ENCODE measurements at places on chromosomes 16 and 17.

DNA sequence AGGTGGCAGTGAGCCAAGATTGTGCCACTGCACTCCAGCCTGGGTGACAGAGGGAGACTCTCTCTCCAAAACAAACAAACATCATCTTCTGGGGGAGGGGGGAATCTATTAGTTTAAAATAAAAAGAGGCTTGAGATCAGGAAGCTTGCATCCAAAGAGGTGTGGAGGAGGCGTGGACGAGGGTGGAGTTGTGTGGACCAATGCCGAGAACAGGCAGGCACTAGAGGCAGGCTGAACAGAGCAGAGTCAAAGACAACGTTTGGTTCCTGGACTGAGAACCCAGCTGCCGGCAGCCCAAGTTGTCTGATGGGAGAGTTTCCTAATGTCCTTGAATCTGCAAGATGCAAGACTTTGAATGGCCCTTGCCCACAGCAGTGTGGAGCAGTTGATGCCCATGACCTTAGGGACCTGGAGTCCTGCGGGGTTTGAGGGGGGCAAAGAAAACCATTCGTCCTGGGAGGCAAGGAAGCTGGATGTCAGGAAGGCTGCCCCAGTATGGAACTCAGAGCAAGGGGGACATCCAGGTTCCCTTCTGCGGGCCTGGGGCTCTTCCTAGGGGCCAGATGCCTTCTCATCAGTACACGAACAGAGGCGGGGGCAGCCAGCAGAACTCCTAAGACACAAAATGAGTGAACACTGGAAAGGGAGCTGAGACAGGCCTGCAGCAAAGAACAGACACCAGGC lies 9.2 kb downstream of the TBC1D16 start:
- no peak for DNase-seq

- no peak for DNase-seq
Observed at GRCh38 chr17:32355649-32356377, 5.9 kb downstream of the ZNF207 start.

DNA sequence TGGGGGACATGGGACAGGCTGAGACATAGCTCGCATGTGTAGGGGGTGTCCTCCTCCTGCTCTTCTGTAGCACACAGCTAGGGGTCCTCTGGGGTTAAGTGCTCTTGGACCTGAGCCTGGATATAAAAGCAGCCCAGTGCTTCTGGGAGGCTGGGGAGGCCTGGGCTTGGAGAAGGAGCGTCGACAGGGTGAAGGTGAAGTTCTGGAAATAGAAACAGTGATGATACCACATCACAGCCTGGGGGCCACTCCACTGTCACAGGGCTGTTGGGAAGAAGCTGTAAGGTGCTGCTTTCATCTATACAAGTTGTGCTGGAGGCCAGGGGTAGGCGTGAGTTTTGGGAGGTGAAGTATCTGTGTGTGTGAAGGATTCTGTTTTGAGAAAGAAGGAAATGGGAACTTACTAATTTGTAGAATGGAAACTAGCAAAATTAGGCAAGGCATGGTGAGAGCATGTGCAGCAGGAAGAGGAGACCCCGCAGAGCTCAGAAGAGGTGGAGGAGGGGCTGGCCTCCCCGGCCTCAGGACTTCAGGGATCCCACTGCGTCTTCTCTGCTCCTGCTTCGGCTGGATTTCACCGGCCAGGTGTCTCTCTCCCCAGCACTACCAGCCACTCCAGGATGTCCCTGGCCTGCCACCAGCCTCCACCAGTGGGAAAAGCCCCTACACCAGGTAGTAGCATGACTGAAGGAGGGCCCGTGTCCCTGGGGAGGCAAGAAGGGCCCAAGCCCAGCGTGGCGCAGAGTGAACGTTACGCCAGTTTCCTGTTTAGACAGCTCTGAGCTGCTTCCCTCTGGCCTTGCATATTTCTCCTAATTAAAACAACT lies 19.4 kb downstream of the PLCG2 start:
- DNase-seq: peak; percentile 79

DNA sequence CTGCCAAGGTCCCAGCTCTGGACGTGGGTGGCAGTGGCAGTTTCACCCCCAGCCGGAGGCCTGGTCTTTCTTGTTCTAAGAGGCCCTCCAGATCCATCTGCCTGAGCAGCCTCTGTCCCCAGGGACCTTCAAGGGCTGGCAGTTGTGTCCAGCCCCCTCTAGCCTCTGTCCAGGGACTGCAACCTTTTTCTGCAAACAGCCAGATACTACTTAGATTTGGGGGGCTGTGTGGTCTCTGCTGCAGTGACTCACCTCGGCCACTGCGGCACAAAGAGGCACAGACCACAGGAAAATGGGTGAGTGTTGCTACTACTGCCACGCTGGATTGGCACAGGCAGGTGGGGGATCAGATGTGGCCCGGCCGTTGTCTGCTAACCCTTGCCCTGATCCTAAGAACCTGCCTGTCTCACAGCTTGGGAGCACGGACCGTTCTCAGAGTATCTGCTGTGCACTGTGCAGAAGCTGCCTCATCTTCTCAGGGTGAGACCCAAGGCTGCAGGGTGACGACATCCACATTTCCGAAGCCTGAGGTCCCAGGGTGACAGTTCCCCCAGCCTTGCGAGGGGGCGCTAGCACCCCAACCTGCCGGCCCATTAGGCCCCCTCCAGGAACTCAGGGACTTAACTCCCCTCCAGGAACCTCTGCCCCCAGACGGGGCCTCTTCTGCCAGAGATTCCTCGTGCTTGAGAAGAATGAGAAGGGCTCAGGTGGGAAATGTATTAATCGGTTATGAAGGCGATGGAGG lies 27.6 kb downstream of the MXRA7 start:
- DNase-seq: no peak

DNA sequence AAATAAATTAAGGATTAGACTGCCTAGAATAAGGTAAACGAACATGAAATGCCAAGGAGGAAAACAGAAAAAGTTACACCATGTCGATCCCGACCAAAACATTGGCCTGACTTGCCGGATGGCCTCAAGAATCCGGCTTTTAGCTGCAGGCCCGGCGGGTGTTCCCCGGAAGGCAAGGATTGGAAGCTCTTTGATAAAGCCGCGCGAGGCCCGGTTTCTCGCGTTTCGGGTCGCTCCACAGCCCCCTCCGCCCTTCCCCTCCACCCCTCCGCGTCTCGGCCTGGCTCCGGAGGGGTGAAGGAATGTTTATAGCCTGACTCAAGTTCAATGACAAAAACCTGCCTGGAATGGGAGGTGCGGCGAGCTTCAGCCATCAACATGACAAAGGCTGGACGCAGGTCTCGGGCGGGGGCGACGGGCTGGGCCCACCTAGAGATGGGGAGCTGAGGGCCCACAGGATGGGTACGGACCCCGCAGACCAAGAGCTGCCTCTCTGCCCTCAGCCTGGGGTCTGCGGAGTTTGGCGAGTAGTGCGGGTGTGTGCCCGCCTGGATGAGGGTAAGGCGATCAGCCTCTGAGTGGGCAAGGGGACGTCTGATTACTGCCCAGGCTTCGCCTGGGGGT lies 2.6 kb downstream of the PRAC1 start:
- no peak for DNase-seq

- no peak for DNase-seq
Observed at GRCh38 chr17:30557916-30558685, 80.9 kb downstream of the GOSR1 start.

DNA sequence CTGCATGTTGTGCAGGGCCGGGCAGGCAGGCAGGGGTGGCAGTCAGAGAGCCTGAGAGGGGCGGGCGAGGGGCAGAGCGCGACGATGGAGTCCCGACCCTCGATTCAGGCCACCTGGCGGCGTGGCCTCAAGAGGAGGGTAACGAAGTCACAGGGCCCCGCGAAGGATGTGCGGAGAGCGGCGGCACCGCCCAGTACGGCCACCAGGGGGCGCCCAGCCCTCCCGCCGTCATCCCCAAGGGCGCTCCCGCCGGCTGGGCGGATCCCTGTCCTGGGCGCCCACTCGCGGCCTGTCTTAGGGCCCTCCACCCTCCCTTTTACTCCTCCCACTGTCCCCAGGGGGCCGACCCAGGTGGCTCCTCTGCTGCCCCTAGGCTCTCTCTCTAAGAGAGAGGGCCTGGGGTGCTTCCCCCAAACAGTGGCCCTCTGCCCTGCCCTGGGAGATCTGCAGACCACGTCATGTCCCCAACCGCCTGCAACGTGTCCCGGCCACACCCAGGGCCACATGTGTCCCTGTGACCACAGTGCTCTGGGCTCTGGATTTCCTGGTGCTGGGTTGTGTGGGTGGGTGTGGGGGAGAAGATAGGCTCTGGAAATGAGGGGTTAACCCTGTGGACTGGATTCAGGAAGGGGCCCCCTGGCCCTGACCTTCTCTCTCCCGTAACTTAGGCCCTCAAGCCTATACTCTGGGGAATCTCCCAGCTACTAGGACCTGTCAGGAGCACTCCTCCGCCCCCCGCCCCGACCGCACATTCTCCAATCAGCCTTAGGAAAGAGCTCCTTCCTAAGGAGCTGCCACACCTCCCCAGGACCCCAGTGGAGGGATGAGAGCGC lies 5.9 kb downstream of the DPEP2 start:
- DNase-seq: peak; percentile 87

DNA sequence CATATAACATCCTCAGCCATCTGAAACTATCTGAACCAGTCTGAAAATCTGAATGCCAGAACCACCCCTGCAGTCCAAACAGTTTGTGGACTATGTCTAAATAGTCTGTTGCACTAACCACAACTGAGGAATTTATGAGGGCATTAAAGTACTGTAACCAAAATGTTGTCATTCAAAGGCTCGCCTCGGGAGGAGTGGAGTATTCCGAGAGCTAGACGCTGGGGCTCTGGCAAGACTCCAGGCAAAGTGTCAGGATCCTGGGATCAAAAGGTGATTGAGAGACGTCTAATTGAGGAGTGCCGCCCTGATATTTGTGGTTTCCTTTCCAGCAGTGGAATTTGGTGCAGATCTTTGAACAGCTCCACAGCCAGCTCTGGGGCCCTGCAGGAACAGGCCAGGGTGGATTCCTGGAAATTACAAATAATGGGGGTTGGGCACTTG lies 142.9 kb upstream of the MYOCD start:
- DNase-seq: no peak

DNA sequence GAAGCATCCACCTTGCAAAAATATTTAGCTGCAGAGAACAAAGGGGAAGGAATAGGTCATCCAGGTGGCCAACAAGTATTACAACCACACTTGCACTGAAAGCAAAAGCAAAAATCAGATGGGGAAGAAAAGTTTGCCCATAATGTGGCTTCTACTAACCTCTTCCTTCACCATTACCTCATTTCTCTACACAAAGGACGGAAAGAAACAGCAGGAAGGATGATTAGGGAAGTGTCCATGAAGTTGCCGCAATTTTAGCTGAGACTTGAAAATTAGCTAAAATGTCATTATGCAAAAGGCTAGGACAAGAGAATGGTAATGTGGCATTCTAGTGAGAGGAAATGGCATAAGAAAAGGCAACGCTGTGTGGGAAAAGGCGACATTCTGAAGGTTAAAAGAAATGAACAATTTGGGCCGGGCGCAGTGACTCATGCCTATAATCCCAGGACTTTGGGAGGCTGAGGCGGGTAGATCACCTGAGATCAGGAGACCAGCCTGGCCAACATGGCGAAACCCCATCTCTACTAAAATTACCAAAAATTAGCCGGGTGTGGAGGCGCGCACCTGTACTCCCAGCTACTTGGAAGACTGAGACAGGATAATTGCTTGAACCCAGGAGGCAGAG lies 13.7 kb downstream of the KANSL1 start:
- no peak for DNase-seq

GRCh38 chr16:11254913-11255736 lies 879 bp downstream of the SOCS1 start:
- DNase-seq: peak; percentile 61

DNA sequence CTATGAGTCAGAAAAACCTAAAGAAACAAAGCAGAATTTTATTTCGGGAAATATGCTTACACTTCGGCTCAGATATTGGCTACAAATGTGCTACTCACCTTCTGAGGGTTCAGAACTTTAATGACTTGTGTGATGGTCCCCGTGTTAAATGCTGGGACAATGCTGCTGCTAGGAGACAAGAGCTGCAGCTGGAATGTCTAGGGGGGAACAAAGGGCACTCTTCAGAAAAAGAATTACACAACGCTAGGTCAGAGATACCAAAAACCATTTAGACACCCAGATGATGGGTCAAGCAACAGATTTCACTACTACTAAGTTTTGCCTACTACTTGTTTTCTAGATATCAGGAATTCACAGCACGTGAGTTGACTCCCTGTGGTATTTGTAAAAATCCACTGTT lies 10.0 kb upstream of the PHLPP2 start:
- no peak for DNase-seq

DNA sequence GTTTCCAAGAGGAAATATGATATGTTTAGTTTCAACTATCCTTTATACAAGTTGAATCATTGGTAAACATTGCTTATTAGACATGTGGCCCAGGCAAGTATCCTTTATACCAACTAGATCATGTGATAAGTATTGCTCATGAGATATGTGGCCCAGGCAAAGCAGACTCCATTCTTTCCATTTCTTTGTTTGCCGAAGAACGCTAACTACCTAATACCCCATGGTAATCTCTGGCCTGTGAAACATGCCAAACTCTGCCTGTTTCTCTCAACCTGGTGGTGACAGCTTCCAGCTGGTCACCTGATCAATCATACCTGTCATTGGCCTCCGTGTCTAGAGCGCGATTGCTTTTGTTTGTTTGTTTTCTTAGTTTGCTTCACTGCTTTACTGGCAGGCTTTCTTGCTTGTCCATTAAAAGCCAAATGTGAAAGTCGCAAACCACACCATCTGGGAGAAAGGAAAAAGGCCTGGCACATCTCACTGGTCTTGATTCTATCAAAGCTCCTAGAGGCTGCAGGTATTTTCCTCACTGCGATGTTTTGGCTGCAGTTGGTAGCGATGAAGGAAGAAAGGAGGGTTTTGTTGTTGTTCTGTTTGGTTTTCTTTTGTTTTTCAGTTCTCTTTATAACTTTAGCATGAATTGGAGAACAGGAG lies 686.2 kb downstream of the KCNJ2 start:
- DNase-seq: no peak

DNA sequence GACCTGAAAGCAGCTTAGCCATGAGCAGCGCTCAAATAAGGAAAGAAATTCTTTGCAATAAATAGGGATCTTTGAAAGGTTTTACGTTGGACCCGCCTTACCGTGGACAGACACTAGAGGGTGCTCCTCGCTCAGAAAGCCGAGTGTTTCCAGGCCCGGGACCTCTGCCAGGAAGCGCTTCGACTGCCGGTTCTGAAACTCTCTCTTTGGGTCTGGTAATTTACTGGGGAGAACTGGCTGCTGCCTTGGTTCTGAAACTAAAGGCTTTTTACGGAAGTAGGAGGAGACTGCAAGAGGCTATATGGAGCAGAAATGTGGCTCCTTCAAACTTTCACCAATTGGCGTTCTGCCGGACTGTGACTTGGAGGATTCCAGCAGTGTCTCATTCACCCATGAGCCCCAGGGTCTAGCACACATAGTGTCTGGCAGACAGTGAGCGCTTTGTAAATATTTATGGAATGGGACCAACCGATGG lies 45.6 kb upstream of the HOXB9 start:
- peak; percentile 71 for DNase-seq

Measured in germinal center (tissue), 1 donor.